ENCODE measurements at places on chromosomes 12 and 14. TPM values are rescaled to one million over a fixed set of nuclear protein-coding genes. Genes with fewer than 3 reads are reported as not detected.

KRT8 gene
- 1,565 TPM for total RNA-seq

GRCh38 chr14:52154992-52155650 is 86.3 kb upstream of the NID2 start:
- no peak for DNase-seq

DNA sequence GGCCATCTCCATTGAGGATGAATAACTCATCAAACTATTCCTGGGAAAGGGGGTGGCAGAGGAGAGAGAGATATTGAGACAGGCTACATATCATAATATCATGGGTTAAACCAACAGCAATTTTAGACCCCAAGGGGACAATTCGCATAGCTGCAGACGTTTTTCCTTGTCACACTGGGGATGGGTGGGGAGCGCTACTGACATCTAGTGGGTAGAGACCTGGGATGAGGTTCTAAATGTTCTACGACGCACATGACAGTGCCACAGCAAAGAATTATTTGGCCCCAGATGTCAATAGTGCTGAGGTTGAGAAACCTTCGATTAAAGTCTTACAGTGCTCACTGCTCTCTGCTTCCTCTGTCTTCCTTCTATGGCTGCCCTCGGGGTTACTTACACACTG is 425.6 kb downstream of the NRXN3 start:
- DNase-seq: no peak

DNA sequence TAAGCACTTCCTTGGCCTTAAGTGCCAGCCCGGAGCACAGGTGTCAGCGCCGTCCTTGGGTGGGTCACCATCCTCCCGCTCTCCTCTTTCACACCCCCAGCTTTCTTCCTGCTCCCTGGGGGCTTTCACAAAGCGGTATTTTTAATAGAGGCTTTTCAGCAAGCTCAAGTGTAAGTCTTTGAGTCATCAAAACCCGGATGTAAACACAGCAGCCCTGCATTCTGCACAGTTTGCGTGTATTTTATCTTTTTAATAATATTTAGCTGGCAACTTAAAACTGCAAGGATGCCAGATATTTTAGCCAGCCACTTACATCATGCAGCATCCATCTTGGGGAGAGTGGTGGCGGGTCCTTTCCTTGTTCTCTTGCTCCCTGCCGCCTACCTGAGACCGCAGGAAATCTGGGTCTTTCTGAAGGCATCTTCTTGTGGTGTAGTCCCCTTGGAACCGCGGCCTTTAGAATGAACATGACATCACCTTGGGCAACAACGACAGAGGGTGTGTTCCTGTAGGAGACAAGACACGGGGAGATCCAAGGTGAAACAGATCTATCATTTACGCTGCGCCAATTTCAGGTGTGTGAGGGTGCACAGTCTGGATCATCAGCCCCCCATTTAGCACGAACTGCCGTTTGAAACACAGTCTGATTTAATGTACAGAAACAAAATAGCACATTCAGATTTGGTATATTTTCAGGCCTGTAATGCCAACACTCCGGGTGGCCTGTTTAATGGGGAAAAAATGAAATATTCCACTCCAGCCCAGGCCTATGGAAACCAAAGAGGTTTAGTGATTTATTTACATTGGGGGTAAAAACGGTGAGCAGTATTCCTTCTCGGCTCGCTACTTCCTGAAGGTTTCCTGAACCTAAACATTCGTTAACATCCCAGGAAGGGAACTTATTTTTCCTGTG is 12.5 kb upstream of the IRF2BPL start:
- no peak for DNase-seq

- DNase-seq: no peak
Measured at GRCh38 chr12:44184499-44185206, 348.8 kb downstream of the TMEM117 start.
